ENCODE measurements at places on chromosomes 1 and 21. TPM values are rescaled to one million over a fixed set of nuclear protein-coding genes. Genes with fewer than 3 reads are reported as not detected.
A peak's percentile ranks its signal among the peaks of the same experiment; 100 is the strongest.

DNA sequence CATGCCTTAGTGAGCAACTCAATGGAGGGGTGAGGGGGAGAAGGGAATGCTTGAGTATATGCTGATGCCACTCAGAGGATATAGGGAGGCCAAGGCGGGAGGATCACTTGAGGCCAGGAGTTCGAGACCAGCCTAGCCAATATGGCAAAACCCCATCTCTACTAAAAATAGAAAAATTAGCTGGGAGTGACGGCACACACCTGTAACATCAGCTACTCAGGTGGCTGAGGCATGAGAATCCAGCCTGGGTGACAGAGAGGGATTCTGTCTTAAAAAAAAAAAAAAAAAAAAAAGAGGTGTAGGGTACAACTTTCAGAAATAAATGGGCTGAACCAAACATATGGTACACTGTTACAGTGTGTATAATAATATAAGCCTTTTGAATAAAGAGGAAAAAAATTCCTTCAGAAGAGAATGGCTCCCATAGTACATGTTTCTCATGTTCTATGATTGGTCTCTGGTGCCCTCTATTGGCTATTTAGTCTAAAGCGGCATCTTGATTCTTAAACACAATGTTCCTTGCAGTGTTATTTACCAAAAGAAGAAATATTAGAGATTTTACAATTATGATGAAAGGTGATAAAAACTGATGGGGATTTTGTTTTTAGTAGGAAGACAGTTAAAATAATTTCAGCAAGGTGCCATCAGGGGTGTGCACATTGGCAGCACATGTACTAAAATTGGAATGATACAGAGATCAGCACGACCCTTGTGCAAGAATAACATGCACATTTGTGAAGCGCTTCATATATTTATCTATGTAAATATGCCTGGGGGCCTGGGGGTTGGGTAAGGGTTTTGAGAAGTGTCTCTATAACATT lies 109.8 kb downstream of the PATJ start:
- peak; percentile 65 for DNase-seq

- no peak for DNase-seq
Observed at GRCh38 chr1:77954521-77954920, 24.4 kb downstream of the FUBP1 start.

GRCh38 chr1:11594222-11594621 lies 60.0 kb downstream of the FBXO2 start:
- DNase-seq, result peak; percentile 31

DNA sequence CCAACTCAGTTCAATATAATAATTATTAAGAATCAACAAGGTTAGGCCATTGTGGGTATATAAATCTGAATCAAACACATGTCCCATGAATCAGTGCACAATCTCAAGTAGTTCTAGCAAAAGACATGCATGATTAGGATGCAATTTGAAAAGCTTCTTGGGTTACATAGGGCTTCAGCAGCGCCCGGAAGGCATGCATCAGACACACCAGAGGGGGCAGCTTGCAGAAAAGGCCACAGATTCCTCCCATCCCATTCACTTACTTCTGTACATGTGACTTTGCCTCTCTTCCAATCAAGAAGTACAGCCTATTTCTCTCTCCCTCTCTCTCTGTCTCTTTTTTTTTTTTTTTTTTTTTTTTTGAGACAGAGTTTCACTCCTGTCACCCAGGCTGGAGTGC lies 91.8 kb downstream of the KCNN3 start:
- no peak for DNase-seq

DNA sequence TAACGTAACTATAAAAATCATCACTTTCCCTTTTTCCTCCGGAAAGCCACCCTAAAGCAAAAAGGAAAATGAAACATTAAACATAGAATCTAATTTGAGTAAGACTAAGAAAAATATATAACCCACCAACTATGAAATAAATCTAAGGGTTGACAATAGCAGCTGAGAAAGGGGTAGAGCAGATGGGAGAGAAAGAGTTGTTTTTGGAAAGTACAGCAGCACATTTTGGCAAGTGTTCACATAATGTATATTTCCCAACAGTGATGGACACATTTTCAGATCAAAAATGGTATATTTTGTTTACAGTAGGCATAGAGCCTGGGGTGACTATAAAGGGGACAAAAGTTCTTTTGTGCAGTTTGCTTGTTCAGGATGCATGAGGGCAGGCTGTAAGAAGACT lies 1287.4 kb upstream of the B3GALT2 start:
- no peak for DNase-seq

- DNase-seq, result no peak
Observed at GRCh38 chr1:82400521-82400920, 599.8 kb downstream of the ADGRL2 start.

GRCh38 chr1:18734461-18735223 lies 104.0 kb downstream of the PAX7 start:
- no peak for DNase-seq

DNA sequence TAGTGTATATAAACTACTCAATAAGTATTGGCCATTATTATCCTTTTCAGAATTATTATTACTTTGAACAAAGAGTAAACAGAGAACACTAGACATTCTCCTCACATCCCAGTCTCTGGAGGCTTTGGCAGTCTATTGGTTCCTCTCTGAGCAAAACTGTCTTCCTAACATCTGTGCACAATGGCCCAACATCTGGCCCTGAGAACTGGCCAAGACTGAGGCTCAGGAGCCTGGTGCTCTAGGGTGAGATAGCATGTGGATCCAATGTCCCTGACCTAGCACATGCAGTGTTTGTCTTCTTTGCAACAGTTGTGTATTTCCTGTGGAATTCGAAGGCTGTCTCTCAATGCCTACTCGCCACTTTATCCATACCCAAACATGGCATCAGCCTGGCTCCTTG lies 313.2 kb upstream of the KAZN start:
- DNase-seq, result no peak

DNA sequence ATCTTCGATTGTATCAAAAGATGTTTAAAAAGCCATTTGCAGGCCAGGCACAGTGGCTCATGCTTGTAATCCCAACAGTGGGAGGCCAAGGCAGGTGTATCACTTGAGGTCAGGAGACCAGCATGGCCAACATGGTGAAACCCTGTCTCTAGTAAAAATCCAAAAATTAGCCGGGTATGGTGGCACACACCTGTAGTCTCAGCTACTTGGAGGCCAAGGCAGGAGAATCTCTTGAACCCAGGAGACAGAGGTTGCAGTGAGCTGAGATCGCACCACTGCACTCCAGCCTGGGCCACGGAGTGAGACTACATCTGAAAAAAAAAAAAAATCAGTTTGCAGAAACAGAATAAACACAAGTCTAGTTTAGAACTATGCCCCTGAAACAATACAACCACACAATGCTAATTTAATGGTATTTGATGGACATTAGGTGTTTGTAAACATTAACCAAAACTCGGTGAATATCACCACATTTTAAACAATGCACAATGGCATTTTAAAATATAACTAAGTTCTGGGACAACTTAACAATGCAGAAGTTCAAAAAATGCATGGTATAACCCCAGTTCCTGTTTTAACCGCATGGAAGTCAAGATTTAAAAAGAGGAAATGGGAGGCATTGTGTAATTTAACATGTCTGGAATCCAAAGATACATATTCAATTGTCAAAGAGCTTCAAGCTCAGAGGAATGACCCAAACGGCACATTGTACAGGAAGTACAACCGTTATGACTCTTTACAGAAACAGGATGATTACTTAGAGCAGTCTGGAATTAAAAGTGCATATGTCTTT lies 7.1 kb upstream of the PTTG1IP start:
- DNase-seq, result peak; percentile 29

DNA sequence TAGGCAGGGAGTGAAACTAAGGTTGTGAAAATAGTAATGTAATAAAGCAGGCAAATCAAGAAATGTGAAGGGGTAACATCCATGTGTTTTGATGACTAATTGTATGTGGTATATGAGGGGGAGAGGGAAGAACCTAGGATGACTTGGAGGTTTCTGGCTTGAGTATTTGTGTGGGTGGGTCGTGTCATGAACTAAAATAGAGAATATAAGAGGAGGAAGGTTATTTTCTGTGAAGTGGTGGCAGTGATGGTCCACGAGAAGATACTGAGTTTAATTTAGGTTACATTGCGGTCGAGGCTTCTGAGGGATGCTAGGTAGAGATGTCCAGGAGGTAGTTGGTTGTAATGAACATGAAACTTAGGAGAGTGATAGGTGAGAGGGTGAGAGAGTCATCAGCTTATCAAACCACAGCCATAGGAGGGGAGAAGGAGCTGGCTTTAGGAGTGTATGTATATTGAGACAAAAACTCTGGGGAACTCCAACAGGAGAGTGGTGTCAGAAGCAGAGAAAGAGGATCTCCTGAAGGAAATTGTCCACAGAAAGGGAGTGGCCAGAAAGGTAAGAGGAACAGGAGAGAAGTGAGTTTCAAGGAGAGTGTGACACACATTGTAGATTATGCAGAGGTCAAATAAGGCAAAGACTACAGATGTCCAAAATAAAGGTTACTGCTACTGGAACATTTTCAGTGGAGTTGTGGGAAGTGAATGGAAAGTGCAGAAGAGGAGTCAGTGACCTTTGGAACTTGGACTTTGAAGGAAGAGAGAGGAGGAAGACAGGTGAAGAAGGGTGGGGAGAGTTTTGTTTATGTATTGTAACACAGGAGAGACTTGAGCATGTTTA lies 89.0 kb upstream of the MACF1 start:
- DNase-seq, result peak; percentile 78

DNA sequence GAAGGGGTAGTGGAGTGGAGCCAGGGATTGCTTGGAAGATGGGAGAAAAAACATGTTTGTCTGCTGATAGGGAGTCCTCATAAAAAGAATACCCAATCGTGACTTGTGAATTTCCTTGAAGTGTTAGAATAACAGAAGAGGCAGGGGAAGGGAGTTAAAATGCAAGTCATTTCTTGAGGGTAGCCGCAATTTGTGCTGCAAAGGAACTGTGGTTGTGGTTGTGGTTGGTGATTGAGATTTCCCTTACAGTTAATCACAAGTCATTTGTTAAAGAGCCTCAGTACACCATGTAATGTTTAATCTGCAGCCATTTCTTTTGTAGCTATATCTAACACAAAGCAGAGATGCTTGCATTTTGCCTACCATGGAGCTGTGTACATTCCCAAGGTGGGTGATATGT lies 38.5 kb upstream of the EGLN1 start:
- DNase-seq, result no peak

GRCh38 chr1:83909687-83910086 lies 89.2 kb downstream of the TTLL7 start:
- DNase-seq, result no peak

ADCY10 gene
- total RNA-seq, result 0.26 TPM

LDLRAD1 gene
- total RNA-seq, result 0.26 TPM

CFAP107 gene
- not detected for total RNA-seq

CLIC6 gene
- total RNA-seq, result not detected

INSRR gene
- total RNA-seq, result not detected

RGSL1 gene
- total RNA-seq, result not detected
